ENCODE measurements at places on chromosomes 6 and 20.

DNA sequence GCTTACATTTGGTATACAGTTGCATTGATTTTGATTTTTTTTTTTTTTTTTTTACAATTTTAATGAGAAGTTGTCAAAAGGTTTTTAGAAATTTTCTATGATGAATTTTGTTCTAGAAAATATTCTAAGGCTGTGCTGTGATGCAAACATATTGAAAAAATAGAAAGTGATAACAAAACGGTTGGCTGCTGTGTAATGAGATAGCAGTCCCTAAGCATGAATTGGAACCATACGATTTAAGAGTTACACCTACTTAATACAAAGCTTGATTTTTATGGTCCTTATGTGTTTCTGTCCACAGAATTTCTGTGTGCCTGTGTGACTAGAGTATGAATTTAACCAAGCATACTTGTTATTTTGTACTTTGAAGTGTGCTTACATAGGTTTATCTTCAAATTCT is 12.1 kb downstream of the HIVEP1 start:
- no peak for DNase-seq

DNA sequence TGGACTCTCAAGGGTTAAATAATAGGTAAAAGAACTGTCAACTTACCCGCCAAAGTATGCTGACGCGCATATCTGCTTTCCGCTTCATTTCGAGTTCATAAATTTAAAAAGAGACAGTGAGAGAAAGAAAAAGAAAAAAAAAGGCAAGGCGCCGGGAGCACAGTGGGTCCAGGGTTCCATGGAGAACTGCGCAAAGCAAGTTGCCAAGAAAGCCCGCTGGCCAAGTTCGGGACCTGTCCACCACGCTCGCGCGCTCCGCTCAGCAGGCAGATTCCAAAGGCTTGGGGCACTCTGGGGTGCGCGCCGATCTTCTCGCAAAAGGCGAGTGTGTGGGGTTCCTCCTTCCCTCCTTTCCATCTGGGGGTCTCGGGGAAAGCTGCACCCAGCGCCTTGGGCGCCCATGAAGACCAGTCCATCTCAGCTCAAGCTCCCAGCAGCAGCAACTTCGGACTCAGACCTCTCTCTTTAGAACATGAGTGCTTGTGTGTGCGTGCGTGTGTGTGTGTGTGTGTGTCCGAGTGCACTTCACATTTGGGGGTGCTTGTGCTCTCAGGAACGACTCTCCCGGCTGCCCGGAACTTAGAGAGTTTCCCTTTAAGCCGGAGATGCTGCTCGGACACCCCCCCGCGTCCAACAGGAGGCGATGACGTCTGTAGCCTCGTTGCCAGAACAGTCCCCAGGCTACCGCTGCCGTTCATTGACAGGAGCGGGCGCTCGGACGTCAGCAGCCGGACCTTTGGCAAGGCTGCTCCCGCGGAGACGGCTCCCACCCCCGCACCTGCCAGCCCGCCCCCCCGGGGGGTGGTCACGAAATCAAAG is 180.0 kb downstream of the TBXT start:
- no peak for DNase-seq

DNA sequence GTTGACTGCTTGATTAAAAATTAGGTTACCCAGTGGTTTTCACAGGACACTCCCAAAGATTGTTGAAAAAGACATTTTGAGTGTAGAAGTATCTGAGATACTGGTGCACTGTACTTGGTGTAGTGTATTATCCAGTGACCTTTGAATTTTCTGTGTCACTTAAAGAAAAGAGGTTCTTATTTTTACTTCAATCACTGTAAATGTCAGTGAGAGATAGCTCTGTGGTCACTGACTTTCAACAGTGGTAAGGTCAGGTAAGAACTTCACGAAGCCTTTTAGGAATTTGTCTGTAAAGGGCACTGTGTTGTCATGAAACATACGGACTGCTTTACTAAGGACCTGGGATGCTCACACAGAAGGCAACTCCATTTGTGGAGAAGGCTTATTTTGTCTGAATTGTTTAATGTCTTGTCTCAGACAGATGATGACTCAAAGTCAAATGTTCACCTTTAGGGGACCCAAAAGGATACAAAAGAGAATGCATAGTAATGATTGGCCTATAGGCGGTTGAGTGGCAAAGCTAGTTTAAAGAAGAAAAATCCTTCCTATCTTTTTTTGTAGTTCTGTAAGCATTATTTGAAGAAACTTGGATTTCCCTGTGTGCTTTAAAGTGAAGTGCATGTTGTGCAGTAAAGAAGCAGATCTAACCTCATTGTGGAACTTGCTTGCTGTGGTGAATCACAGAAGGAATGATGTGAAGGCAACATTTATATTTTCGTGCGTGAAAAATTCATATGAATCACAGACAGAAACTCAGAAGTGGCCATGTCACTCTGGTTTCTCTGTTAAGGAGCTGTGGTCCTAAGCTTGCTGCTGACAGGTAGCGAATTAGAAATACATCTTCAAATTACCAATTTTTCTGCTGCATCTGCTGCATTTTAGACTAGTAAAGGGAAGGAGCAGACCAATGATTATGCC is 47.3 kb downstream of the ZFAND3 start:
- no peak for DNase-seq

GRCh38 chr6:89612121-89612520 is 26.4 kb downstream of the LYRM2 start:
- DNase-seq = no peak

DNA sequence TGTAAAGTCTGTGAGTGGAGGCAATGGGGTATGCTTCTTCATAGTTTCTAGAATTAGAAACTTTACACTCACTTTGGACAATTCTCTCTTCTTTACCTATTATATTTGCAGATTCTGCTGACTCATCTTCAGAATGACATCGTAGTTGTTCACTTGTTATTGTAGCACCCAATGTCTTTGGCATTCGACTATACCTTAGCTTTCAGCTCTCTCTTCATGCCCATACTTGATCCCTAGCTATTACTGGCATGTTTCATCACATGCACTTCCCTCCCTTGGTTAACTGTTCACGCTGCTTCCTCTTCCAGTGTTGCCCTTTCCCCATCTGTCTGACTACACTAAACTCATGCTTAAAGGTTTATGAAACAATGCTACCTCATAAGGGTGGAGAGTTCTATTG is 298.1 kb upstream of the TCF21 start:
- no peak for DNase-seq

- no peak for DNase-seq
Measured at GRCh38 chr20:13610184-13610583, 28.5 kb downstream of the TASP1 start.

GRCh38 chr6:143270026-143270425 is 180.5 kb downstream of the ADAT2 start:
- DNase-seq = no peak
